ENCODE measurements at places on chromosomes 4 and X. TPM values are rescaled to one million over a fixed set of nuclear protein-coding genes. Genes with fewer than 3 reads are reported as not detected.

Gene CACNA1F
- 0.06 TPM for total RNA-seq

Gene CPZ
- 10.0 TPM for total RNA-seq

Gene MAGEA9B
- not detected for total RNA-seq

Gene OPRPN
- total RNA-seq = not detected

Gene ARMCX4
- 18.9 TPM for total RNA-seq

Gene CXCL11
- total RNA-seq = 0.45 TPM

Gene ZNF718
- total RNA-seq = 7.3 TPM

DNA sequence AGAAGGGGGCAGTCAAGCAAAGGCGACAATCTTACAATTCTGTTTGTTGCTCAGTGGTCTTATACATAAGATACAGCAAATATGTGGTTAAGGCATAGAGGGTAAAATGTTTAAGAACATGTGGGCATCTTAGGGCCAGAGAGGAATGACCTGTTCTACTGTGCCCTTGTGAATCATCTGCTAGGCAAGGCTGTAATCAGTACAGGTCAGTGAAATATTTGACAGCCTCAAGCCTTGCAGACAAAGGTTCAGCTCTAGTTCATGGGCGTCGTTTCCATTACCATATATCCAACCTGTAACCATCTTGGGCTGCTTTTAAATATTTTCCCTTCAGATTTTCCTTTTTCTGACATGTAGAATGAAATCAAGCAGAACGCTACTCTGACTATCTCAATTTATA, 37.3 kb downstream of the AGA start:
- no peaks in the 10 kb centered on the region for H3K27me3 ChIP-seq
- H3K4me1 ChIP-seq = no peaks in the 10 kb centered on the region
- H3K4me3 ChIP-seq = no peak overlapping the region
- no peaks in the 10 kb centered on the region for H3K36me3 ChIP-seq
- no peak overlapping the region for H3K27ac ChIP-seq
- DNase-seq = no peak

- no peaks in the 10 kb centered on the region for H3K27me3 ChIP-seq
- H3K4me3 ChIP-seq = no peak overlapping the region
- no peaks in the 10 kb centered on the region for H3K4me1 ChIP-seq
- no peak overlapping the region for H3K27ac ChIP-seq
- H3K36me3 ChIP-seq = no peaks in the 10 kb centered on the region
These were observed 232.5 kb upstream of the POF1B start for GRCh38 chrX:85611926-85612325.

- no peaks in the 10 kb centered on the region for H3K27me3 ChIP-seq
- H3K27ac ChIP-seq = no peak overlapping the region
- no peaks in the 10 kb centered on the region for H3K4me1 ChIP-seq
- no peak overlapping the region for H3K4me3 ChIP-seq
These were observed 571.0 kb upstream of the KLHL4 start for GRCh38 chrX:86946569-86946968.

DNA sequence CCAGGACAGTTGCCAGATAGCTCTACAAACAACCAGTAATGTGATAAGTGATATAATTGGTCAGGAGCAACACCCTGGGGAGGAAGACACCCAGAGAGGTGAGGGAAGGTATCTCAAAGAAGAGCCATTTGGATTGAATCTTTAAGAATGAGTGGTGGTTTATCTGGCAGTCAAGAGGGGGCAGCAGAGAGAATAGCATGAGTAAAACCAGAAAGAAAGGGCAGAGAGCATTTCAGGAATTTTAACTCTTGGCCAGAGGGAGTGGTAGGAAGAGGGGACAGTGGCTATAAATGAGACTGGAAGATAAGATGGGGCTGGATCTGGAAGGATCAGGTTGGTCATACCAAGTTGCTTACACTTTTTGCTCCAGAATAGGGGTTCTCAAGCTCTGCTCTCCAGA, 5.9 kb upstream of the SEPTIN6 start:
- no peaks in the 10 kb centered on the region for H3K36me3 ChIP-seq
- H3K4me3 ChIP-seq = no peak overlapping the region
- H3K4me1 ChIP-seq = no peaks in the 10 kb centered on the region
- no peak for DNase-seq

DNA sequence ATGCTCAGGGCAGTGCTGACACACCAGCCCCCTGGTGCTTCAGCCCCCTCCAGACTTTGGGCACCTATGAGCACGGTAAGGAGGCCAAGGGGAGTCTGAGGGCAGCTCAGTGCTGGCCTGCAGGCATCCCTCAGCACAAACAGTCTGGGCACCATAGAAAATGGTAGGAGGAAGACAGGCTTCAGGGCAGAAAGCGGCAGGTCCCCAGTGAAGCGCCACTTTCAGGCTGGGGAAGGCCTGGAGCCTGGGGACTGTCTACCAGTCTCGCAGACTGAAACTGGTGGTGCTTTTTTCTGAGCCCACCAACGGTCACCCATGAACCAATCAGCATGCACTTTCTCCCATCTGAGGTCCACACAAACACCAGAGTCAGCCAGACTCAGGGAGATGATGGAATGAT, 1074.7 kb downstream of the PCDH18 start:
- no peaks in the 10 kb centered on the region for H3K27me3 ChIP-seq
- no peak overlapping the region for H3K27ac ChIP-seq
- no peak overlapping the region for H3K4me3 ChIP-seq
- no peak for DNase-seq
- no peaks in the 10 kb centered on the region for H3K4me1 ChIP-seq

DNA sequence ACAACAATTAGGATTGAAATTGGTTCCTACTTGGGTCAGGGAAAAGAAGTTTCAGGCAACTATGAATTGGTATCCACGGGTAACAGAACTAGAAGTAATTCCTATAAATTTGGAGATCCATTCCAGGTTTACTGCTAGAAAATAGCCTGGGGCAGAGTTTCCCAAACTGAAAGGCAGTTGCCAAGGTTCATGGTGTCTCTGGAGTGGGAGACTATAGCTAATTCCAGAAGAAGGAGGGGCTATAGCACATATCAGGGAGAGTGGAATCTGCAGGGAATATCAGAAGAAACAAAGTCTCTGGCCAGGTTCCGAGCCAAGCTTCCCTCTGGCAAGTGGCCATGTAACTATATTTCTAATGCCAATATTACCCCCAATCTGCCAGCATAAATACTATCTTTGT, 166.3 kb downstream of the GALNTL6 start:
- no peak for DNase-seq
- H3K36me3 ChIP-seq = no peaks in the 10 kb centered on the region
- no peaks in the 10 kb centered on the region for H3K27me3 ChIP-seq
- H3K27ac ChIP-seq = no peak overlapping the region

DNA sequence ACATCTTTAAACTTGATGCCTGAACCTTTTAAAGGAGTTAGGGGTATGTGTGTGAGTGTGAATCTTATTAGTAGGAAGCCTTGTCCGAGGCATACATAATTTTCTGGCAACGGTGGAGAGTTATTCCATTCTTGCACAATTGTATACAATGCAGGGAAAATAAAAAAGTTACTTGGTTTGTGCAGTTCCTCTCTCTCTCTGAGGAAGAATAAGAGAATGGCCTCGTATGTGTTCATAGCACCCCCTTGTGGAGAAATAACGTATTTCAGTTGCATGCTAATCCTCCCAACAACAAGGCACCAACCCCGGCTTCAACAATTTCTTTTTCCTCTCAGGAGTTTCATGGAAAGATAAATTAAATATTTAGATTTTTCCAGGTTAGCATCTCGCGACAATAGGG, 33.7 kb upstream of the FGF13 start:
- no peak overlapping the region for H3K4me3 ChIP-seq
- H3K4me1 ChIP-seq = no peaks in the 10 kb centered on the region
- no peaks in the 10 kb centered on the region for H3K27me3 ChIP-seq
- no peak for DNase-seq

Data from aorta (tissue), 5 donors.